ENCODE measurements at places on chromosomes 5 and 9. TPM values are rescaled to one million over a fixed set of nuclear protein-coding genes. Genes with fewer than 3 reads are reported as not detected.

The ST8SIA4 gene
- total RNA-seq = 3.9 TPM

The FAM221B gene
- not detected for total RNA-seq

The RORB gene
- total RNA-seq = not detected

The TICAM2 gene
- total RNA-seq = 6.9 TPM

The SLC36A2 gene
- not detected for total RNA-seq

The CATSPER3 gene
- not detected for total RNA-seq
